ENCODE measurements at places on chromosomes 4 and X. TPM values are rescaled to one million over a fixed set of nuclear protein-coding genes. Genes with fewer than 3 reads are reported as not detected.

DNA sequence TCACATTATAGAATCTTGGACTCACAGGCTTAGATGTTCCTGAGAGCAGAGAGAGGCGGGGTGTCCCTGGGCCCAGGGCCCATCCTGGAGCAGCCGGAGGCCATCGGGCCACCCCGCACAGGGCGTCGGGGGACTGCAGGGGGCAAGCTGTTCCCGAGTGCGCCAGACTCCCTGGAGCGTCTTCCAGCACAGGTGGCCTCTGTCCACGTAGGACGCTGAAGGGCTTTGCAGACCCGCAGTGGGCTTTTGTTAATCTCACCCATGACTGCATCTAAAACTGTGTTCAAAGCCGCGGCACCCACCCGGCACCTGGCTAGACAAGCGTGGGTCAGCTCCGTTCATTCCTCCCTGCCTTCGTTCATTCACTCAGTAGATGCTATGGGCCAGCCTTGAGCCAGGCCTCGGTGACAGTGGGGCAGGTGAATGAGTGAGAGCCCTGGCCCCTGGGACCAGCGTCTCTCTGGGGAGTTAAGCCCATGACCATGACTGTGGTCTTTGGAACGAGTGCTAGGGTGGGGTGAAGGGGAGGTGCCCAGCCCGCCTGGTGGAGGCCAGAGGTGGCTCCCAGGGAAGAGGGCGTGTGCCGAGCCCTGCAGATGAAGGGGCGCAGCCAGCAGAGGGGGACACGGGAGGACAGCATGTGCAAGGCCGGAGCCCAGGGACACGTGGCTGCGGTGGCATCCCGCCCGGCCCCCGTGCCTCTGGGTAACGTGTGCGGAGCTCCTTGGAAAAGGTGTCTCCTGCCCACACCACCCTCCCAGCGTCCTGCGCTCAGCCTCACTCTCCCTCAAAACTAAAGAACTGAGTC is 98.3 kb downstream of the HMX1 start:
- no peaks in the 10 kb centered on the region for H3K36me3 ChIP-seq
- H3K27ac ChIP-seq: no peak overlapping the region
- no peaks in the 10 kb centered on the region for H3K27me3 ChIP-seq
- H3K4me1 ChIP-seq: no peaks in the 10 kb centered on the region
- no peak overlapping the region for H3K4me3 ChIP-seq
- peak; percentile 12 for DNase-seq

GRCh38 chr4:44145868-44146267 is 302.7 kb downstream of the KCTD8 start:
- H3K27me3 ChIP-seq: no peaks in the 10 kb centered on the region
- no peak overlapping the region for H3K27ac ChIP-seq
- H3K36me3 ChIP-seq: no peaks in the 10 kb centered on the region
- H3K4me1 ChIP-seq: peaks cover 33% of the 10 kb centered on the region
- H3K4me3 ChIP-seq: no peak overlapping the region
- DNase-seq: no peak

DNA sequence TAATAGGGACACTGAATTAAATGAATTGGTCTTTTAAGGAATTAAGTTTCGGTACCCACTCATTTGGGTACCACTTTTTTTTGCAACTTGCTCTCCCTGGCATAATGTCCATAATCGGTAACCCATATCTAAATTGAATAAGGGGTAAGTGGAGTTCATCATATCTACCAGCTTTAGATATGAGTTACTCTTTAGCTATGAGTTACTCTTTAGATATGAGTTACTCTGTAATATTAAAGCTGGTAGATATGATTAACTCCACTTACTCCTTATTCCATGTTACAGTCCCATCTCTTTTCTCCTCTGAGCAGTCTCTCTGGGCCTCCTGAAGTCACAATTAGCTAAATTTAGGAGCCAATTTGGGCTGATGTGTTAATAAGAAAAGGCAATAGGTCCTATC is 85.7 kb downstream of the TEX13C start:
- no peak for DNase-seq
- H3K4me3 ChIP-seq: no peak overlapping the region
- no peaks in the 10 kb centered on the region for H3K4me1 ChIP-seq
- H3K27ac ChIP-seq: no peak overlapping the region
- no peaks in the 10 kb centered on the region for H3K27me3 ChIP-seq

DNA sequence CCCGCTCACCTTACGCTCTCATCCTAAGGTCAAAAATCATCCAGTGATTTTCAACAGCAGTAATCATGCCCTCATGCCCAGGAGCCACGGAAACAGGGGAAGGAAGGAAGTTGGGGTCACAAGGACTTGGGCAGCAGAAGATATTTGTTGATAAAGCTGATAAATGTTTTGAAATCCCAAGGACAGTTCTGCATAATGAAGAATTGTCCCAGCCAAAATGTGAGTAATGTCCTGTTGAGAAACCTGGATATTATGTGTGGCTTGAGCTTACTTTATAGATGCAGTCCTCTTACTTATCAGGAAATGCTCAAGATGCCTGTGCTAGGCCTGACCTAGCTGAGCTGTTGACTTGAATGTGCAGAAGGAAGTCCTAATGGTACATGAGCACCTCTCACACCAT is 263.0 kb upstream of the ZFP42 start:
- no peak overlapping the region for H3K27ac ChIP-seq
- H3K36me3 ChIP-seq: no peaks in the 10 kb centered on the region
- H3K4me1 ChIP-seq: no peaks in the 10 kb centered on the region
- H3K27me3 ChIP-seq: no peaks in the 10 kb centered on the region

DNA sequence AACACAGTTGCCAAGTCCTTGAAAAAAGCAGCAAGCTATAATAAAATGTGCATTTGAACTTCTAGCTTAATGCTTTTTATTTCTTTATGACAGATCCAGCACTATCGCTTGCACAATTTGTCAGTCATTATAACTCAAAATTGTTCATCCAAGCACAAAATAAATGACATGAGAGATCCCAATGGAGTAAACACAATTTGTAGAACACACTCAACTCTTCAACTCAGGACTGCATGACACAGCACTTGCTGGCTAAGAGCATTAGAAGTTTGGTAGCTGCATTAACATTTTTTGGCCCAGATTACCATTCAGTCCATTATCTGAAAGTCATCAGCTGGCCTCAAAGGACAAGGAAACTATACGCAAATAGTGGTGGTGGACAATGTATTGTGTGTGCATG is 530.1 kb downstream of the INPP4B start:
- no peak overlapping the region for H3K4me3 ChIP-seq
- no peak for DNase-seq
- H3K27me3 ChIP-seq: no peaks in the 10 kb centered on the region
- no peaks in the 10 kb centered on the region for H3K36me3 ChIP-seq
- H3K4me1 ChIP-seq: 0 out of 2 replicates have a peak, but pooled peaks cover 4% of the 10 kb centered on the region

- H3K27ac ChIP-seq: no peak overlapping the region
- H3K4me1 ChIP-seq: no peaks in the 10 kb centered on the region
- H3K36me3 ChIP-seq: no peaks in the 10 kb centered on the region
Measured at GRCh38 chrX:115018944-115019343, 1.5 kb upstream of the IL13RA2 start.

DNA sequence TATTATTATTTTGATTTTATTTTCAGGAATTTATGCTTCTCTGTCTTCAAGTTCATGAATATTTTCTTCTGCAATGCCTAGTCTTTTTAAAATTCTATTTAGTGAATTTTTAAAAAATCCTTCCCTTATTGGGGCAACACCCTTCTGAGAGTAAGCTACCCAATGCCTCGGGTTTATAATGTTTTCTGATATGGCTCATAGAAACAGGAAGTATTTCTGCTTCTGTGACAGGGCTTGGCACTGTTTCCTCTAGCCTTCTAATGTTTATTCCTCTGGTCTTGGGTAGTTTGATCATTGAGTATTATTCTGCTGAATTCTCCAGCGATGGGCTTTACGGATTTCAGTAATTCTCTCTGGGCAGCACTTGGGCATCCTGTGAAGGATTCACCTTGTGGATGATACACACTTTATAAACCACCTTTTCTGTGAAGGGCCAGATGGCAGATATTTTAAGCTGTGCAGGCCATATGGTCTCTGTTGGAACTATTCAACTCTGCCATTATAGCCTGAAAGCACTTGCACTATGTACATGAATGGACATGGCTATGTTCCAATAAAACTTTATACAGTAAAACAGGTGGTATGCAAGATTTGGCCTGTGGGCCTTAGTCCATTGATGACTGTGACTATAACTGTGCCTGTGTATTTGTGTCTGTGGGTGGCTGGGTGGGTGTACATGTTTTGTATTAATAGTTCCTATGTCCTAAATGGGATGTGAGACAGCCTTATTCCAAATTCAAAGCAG is 95.9 kb upstream of the FAT1 start:
- no peak overlapping the region for H3K4me3 ChIP-seq
- no peak overlapping the region for H3K27ac ChIP-seq

GRCh38 chr4:79598214-79598613 is 190.2 kb upstream of the GK2 start:
- H3K4me3 ChIP-seq: no peak overlapping the region
- no peak overlapping the region for H3K27ac ChIP-seq
- DNase-seq: no peak
- H3K4me1 ChIP-seq: no peaks in the 10 kb centered on the region
- no peaks in the 10 kb centered on the region for H3K36me3 ChIP-seq

DNA sequence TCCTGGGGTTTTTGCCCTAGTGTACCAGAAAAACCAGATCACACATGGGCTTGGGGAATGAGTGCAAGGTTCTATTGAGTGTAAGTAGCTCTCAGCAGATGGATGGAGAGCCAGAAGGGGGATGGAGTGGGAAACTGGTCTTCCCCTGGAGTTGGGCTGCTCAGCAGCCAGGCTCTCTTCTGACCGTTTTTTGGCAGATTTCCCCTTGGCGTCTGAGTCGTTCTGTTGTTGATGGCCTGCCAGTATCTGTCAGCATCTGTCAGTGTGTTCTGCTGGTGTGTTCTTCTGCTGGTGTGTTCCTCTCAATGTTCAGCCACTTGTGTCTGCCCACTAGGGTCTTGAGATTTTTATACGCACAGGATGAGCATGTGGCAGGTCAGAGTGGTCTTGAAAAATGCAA is 633.9 kb upstream of the CPEB2 start:
- no peak overlapping the region for H3K27ac ChIP-seq
- H3K4me3 ChIP-seq: no peak overlapping the region
- H3K4me1 ChIP-seq: no peaks in the 10 kb centered on the region

GRCh38 chrX:140764401-140764919 is 54.9 kb downstream of the LINC00632 start:
- no peaks in the 10 kb centered on the region for H3K36me3 ChIP-seq
- H3K27me3 ChIP-seq: no peaks in the 10 kb centered on the region
- H3K27ac ChIP-seq: no peak overlapping the region
- no peak for DNase-seq
- no peaks in the 10 kb centered on the region for H3K4me1 ChIP-seq
- H3K4me3 ChIP-seq: no peak overlapping the region

- peak; percentile 35 for DNase-seq
- no peak overlapping the region for H3K27ac ChIP-seq
- H3K36me3 ChIP-seq: no peaks in the 10 kb centered on the region
Measured at GRCh38 chrX:132968296-132968949, 10.0 kb upstream of the HS6ST2 start.

DNA sequence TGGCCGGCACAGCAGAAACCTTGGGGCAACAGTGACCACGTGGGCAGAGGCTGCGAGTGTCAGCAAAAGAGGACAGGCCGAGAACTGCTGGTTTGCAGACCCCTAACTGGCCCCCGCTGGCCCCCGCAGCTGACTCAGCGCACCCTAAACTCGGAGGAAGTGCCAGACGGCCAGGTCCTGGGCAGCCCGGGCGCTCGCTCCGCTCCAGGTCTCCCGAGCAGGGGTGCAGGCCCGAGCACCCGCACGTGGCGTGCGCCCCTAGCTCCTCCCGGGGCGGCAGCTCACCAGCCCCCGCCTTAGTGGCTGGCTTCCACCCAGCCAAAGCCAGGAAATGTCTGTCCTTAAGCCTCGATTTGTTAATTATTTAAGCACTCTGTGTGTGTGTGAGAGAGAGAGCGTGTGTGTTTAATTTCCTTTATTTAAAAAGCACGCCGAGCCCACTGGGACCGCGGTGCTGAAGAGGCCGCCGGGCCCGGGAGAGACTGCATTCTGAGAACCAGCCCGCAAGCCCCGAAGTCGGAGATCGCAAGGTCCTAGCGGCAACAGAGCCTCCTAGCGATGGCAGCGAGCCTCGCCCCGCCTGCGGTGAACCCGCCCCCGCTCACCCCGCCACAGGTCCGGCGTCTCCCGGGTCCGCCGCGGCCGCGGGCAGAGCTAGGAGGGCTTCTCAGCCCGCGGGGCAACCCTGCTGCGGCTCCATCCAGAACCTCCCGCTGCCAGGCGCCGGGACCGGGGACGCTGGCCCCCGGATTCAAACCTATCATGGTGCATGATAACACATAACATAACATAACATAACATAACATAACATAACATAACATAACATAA is 45.9 kb upstream of the CDKN2AIP start:
- H3K27ac ChIP-seq: peak overlapping the region; percentile 43
- no peaks in the 10 kb centered on the region for H3K4me1 ChIP-seq
- H3K4me3 ChIP-seq: peak overlapping the region; percentile 26
- DNase-seq: peak; percentile 70
- no peaks in the 10 kb centered on the region for H3K27me3 ChIP-seq

DNA sequence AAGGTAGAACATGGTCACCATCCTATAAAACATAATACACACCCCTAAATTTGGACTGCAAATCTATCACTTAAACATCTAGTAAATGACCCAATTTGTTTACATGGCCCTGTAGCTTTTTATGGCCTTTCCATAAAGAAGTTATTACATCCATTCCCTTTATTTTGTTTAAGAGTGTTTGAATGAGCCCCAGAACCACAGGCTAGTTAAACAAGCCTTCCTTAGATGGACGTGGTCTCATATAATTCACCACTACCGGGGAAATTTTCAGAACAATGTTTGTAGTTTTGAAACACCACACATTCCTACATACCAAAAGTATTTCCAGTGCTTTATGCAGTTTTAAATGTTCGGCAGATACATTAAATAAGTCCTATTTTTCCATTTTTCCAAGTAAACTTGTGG is 12.3 kb downstream of the PDGFC start:
- DNase-seq: no peak
- H3K4me1 ChIP-seq: no peaks in the 10 kb centered on the region
- no peak overlapping the region for H3K4me3 ChIP-seq
- H3K27me3 ChIP-seq: no peaks in the 10 kb centered on the region
- no peaks in the 10 kb centered on the region for H3K36me3 ChIP-seq
- no peak overlapping the region for H3K27ac ChIP-seq

Gene MAGEA1
- total RNA-seq: not detected

Gene ADAD1
- not detected for total RNA-seq

Gene CT47B1
- total RNA-seq: not detected

Gene FGF5
- not detected for total RNA-seq

Gene BEND2
- total RNA-seq: not detected

Gene WDR44
- 11.5 TPM for total RNA-seq
